ENCODE measurements at places on chromosomes 5 and 9. TPM values are rescaled to one million over a fixed set of nuclear protein-coding genes. Genes with fewer than 3 reads are reported as not detected.

TRIM7 gene
- polyA plus RNA-seq: 0.74 TPM

KCNN2 gene
- not detected for polyA plus RNA-seq

SH3TC2 gene
- not detected for polyA plus RNA-seq

CYSRT1 gene
- polyA plus RNA-seq: 0.32 TPM

SCGB3A2 gene
- polyA plus RNA-seq: not detected

PAXX gene
- polyA plus RNA-seq: 156 TPM

MRPL41 gene
- 44.9 TPM for polyA plus RNA-seq

IRX2 gene
- polyA plus RNA-seq: not detected

GRM6 gene
- polyA plus RNA-seq: not detected

IL9 gene
- polyA plus RNA-seq: not detected

CSNK1G3 gene
- 25.5 TPM for polyA plus RNA-seq

ZFP2 gene
- 0.98 TPM for polyA plus RNA-seq

GLDC gene
- polyA plus RNA-seq: 0.58 TPM

ACOT12 gene
- polyA plus RNA-seq: not detected

PAEP gene
- polyA plus RNA-seq: not detected

AFAP1L1 gene
- polyA plus RNA-seq: not detected

HTR1A gene
- not detected for polyA plus RNA-seq

FRMD3 gene
- 0.35 TPM for polyA plus RNA-seq

KLF4 gene
- not detected for polyA plus RNA-seq

PCDHGA6 gene
- polyA plus RNA-seq: 0.06 TPM

GGTA1 gene
- polyA plus RNA-seq: not detected

SPARC gene
- not detected for polyA plus RNA-seq

BTNL3 gene
- not detected for polyA plus RNA-seq

ANKRD34B gene
- polyA plus RNA-seq: not detected

FOXI1 gene
- not detected for polyA plus RNA-seq

LRRTM2 gene
- polyA plus RNA-seq: not detected

Measured in CD8-positive, alpha-beta memory T cell (primary cell).